ENCODE measurements at places on chromosomes 2 and 18.

DNA sequence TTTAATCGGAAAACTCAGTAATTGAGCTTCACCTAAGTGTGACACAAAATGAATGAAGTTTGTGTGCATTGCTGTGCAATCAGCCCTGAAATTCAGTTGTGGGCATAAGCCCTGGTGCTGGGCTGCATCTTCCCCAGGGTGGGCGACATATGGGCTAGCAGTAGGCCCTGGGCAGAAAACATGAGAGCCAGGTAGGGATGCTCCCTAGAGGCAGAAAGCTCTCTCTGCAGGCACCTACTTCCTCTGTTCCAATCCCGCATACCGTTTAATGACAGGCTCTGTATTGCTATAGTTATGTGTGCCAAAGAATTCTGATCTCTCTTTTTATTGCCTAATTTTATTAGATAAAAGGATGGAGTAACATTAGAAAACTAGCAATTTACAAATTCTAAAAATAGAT, 456.7 kb downstream of the NRXN1 start:
- DNase-seq: no peak

GRCh38 chr2:12335131-12335530, 381.6 kb upstream of the TRIB2 start:
- no peak for DNase-seq

GRCh38 chr2:123073371-123073770, 951.7 kb upstream of the CNTNAP5 start:
- no peak for DNase-seq

- DNase-seq: no peak
Observed at GRCh38 chr2:7458066-7458465, 540.9 kb downstream of the RNF144A start.

DNA sequence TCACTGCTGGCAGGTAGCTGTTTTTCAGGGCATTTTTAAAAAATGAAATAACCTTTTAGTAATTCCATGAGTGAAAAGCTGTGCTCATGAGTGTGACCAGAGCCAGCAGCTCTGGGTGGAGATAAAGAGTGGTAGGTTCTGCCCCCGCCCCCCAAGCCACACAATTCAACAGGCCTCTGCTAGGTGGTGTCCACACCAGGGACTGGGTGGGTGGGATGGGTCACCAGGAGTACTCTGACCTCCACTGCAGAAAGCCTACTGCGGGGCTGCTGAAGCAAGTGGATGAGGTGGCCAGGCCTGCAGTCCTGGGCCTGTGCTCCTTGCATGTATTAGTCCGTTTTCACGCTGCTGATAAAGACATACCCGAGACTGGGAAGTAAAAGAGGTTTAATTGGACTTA, 15.3 kb downstream of the PARD6G start:
- no peak for DNase-seq

GRCh38 chr18:4119127-4119648, 335.9 kb downstream of the DLGAP1 start:
- no peak for DNase-seq

- DNase-seq: no peak
Observed at GRCh38 chr18:9762526-9762925, 54.4 kb downstream of the RAB31 start.

- DNase-seq: no peak
Observed at GRCh38 chr2:101047075-101047766, 45.1 kb downstream of the RPL31 start.

- no peak for DNase-seq
Observed at GRCh38 chr18:22088029-22088428, 81.4 kb upstream of the GATA6 start.

GRCh38 chr18:48036226-48036625, 105.8 kb upstream of the SMAD2 start:
- DNase-seq: no peak

DNA sequence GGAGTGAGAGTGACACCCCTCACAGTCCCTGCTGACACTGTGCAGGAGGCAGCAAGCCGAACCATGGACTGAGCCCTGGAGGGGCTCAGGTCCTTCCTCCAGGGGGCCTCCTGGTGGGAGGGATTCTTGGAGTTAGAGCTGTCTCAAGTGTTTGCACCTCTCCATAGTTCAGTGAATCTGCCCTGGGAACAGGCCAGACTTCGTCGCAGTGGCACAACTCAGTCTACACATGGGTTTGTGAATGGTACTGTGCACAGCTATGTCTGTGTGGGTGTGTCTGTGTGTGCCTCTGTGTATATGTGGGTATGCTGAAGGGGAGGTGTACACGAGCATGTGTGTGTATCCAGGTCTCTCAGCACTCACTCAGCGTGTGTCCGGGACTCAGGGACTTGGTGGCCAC, 36.4 kb downstream of the PAX8 start:
- DNase-seq: no peak

- no peak for DNase-seq
Observed at GRCh38 chr2:23445450-23445868, 60.5 kb downstream of the KLHL29 start.

DNA sequence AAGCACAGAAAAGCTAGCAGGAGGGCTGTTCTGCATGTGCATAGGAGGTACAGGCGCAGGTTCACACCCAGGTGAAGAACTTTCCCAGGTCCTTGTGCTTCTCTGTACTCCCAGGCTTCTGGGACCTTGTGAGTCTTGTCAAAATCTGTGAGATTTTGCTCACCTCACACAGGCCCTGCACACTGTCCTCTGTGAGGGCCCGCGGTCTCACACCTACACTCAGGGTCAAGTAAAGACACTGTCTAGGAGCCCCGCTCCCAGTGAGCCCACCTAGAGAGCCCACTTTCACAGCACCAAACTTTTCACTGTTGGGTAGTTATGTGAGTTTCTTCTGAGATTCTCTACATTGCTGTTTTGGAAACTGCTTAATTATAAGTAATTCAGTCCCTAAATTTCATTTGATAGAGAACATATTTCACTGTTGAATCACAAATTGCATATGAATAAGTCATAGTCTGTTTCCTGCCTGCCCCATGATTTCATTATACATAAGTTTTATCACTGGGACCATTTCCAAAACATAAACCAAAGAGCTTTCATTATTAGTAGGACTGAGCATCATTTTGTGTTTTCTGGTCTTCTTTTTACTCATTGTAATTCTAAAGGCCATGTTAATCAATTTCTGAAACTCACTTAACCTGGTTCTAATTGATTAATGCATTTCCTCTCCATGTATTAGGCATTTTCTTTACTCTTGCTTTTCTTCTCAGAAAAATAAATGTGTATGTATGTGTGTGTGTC, 234.2 kb upstream of the SPOPL start:
- DNase-seq: no peak

DNA sequence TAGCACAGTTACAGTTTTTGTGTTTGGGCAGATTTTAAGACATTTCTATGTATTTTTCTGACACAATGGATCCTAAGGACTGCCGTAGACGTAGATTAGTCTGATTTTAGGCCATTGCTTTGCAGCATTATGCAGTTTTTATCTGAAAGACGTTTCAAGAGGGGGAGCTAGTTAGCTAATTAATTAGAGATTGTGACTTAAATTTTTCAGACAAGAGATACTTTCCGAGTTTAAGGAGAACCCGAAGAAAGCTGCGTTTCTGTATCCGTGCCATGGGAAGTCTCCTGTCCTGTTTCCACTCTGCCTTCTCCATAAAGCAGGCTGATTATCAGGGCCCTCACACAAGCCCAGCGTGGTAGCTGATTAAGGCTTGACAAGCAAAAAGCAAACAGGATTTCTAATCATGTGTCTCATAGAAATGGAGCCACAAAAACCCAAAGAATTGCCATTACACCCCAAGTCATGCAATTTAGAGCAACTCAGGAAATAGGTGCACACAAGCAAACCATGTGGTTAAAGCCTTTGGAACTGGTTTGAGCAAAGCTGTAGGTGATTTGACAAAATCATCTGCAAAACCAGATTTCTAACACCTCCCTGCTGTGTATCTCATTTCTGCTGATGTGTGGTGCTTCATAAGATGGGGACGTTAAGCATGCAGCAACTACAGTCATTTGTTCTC, 808.1 kb downstream of the RNF144A start:
- DNase-seq: no peak

GRCh38 chr18:23694637-23695430, 5.6 kb downstream of the LAMA3 start:
- DNase-seq: no peak

DNA sequence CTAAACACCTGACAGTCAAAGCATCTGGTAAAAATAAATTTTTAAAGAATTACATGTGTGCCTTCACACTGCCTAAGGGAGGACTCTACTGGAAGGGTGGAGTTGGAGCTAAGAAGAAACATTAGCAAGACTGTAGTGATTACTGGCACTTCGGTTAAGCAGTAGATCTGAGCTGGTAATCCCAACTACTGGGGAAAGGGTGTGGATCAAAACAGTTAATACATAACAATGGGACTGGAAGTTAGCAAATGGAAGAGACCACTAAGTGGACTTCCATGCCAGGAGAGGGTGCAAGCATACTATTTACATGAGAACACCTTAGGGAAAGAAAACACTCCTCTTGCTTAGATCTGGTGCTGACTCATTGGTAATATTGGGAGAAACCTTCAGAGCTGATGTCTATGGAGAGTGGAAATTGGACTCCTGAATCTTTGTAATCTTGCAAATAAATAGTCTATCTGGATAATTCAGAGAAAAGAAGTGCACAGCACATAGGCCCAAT, 519.6 kb upstream of the LINC00305 start:
- DNase-seq: no peak

- no peak for DNase-seq
Observed at GRCh38 chr18:59067873-59068272, 71.8 kb upstream of the SEC11C start.
